ENCODE measurements at places on chromosomes 12 and 14. TPM values are rescaled to one million over a fixed set of nuclear protein-coding genes. Genes with fewer than 3 reads are reported as not detected.

The CCDC175 gene
- not detected for polyA plus RNA-seq

The OVCH1 gene
- not detected for polyA plus RNA-seq

The GLT1D1 gene
- polyA plus RNA-seq = not detected

The RERGL gene
- polyA plus RNA-seq = not detected

The PRMT5 gene
- polyA plus RNA-seq = 224 TPM

The INF2 gene
- 76.6 TPM for polyA plus RNA-seq

The ASIC1 gene
- 6.7 TPM for polyA plus RNA-seq

The CD4 gene
- not detected for polyA plus RNA-seq

The TROAP gene
- polyA plus RNA-seq = 49.3 TPM

The ITGB7 gene
- polyA plus RNA-seq = 0.64 TPM

The MYO1H gene
- not detected for polyA plus RNA-seq

The TAS2R46 gene
- polyA plus RNA-seq = 0.11 TPM

The PPP1R36 gene
- 0.48 TPM for polyA plus RNA-seq

The TOMM20L gene
- polyA plus RNA-seq = not detected
